Activated CD4-positive, CD25-positive, alpha-beta regulatory T cell treated with anti-CD3 and anti-CD28 coated beads, Interleukin-2, amount 50 U/mL, for 16 hours (primary cell): ENCODE measurements at places on chromosomes 2 and 18.

- no peak for DNase-seq
These were observed 33.1 kb downstream of the METTL4 start for GRCh38 chr18:2538236-2538635.

GRCh38 chr2:28567061-28567471, 71.2 kb downstream of the PLB1 start:
- no peak for DNase-seq

DNA sequence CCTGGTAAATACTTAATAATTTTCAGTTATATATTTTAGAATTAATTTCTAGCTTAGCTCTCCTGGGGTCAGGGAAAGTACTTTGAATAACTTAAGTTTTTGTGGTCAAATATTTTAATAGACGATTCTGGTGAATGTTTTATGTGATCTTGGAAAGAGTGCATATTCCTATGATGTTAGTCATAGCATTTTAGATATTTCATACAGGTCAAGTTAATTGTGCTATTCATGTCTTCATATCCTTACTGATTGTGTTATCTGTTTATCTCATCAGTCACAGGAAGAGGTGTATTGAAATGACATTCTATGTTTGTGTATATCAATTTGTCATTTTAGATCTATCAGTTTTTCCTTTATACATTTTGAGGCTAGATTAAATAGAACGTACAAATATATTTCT, 576.2 kb downstream of the CPS1 start:
- no peak for DNase-seq

- no peak for DNase-seq
These were observed 70.5 kb downstream of the ZNF236 start for GRCh38 chr18:76892832-76893231.

GRCh38 chr2:62467475-62468321, 38.3 kb downstream of the TMEM17 start:
- DNase-seq, result no peak

DNA sequence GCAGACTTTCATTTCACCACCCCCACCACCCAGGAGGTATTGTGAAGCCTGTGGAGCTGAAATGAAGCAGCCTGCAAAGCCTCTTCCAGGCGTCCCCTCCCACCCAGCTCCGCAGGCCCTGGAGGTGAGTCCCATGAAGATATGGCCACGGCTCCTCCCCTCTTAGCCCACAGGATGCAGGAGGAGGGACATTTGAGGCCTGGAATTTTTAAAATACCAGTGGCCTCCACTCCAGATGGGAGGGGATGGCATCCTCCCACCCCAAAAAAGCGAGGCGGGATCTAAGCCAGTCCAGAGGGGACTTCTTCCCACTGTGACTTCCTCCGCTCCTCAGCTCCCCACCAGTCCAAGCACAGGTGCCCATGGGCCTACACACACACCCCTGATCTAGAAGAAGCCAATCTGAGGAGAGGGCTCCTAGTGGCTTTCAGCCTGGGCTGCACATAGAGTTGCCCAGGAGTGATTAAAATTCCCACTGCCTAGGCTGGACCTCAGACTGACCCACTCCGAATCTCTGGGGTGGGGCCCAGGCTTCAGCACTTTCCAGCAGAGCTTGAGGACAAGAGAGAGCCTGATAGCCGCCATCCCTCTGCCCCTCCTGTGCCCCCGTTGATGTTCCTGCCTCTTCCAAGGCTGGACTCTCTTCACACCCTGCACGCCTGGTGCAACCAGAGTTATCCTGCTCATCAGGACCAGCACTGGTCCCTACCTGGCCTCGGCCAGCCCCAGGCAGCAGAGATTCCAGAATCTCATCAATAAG, 206.9 kb downstream of the TNS1 start:
- DNase-seq, result no peak

GRCh38 chr2:10327896-10328669, 25.4 kb downstream of the HPCAL1 start:
- DNase-seq, result no peak

DNA sequence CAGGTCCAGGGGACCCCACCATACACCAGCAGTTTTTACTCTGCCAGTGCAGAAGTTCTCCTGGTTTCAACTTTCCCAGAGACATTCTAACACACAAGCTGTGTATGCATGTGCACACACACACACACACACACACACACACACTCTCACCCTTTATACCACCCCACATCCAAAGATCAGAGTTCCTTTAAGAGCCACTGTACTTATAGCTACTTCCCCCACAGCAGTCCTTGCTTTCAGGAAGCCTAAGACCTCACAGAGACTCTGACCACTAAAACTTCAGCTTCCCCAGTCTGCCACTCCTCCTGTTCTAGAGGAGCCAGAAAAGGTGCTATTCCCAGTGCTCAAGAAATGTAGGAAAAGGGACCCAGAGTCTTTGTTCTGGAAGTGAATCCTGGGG, 107.8 kb downstream of the ZNF521 start:
- no peak for DNase-seq

GRCh38 chr2:215536510-215536909, 100.6 kb upstream of the FN1 start:
- DNase-seq, result no peak

GRCh38 chr2:230772156-230772555, 59.5 kb downstream of the CAB39 start:
- no peak for DNase-seq

- DNase-seq, result no peak
These were observed 289.3 kb upstream of the HS6ST1 start for GRCh38 chr2:128607911-128608506.

DNA sequence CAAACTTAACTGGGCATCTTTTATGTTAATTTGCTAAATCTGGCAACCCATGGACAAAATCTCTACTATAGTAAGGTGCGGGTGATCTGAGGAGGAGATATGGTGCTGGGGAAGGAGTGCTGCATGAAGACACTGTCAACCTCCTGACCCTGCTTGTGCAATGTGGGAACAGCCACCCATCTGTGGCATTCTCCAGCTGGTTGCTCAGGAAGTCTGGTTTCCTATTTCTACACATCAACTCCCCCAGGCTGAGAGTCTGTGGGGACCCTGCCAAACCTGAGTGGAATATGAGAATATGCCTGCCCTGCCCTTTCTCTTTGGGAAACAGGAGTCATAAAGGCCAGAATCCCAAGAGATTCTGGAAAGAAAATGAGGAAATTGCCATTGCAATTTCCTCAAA, 60.1 kb upstream of the PAX3 start:
- no peak for DNase-seq

- no peak for DNase-seq
These were observed 15.5 kb upstream of the ABCB11 start for GRCh38 chr2:169046440-169047151.

DNA sequence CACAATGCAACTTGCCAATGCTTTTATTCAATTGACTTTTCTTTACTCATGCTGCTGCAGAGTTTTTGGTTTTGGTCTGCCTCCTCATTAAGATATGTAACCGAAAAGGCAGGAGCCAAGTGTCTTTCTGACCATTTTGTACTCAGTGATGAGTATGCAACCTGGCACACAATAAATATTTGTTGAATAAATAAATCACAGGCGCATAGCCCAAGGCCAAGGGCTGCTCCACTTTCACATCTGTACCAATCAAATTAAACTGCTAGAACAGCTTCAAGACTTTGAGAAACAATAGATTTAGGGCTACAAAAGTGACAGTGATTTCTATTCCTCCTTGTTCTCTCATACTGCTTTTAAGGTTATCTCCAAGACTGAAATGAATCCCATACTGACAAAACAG, 828.2 kb downstream of the RNF144A start:
- no peak for DNase-seq

DNA sequence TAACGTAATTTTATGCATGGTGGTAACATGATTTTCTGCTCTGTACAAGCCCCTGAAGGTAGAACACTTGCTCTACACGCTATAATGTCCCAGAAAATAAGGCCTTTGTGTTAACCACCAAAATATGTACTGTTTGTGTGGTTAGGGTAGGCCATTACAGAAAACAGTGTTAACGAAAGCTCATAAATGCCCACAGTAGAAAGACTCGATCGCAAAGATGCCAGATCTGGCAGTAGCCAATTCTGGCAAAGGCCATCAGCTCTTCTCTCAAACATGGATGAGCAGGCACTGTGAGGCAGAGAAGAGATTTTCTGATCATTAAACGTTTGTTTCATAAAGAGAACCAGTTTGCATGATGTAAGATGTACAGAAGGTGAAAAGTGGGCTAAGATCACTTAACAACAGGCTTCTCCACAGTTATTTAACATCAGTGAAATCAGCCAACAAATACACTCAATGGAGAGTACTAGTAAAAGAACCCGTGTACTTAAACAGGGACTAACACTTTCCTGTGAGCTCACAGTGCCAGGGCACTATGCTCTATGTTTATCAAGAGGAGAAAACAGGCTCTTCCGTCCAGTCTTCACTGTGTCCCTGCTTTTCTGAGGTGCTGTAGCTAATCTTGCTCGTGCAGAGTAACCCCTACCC, 80.3 kb downstream of the SPRED2 start:
- DNase-seq, result no peak

DNA sequence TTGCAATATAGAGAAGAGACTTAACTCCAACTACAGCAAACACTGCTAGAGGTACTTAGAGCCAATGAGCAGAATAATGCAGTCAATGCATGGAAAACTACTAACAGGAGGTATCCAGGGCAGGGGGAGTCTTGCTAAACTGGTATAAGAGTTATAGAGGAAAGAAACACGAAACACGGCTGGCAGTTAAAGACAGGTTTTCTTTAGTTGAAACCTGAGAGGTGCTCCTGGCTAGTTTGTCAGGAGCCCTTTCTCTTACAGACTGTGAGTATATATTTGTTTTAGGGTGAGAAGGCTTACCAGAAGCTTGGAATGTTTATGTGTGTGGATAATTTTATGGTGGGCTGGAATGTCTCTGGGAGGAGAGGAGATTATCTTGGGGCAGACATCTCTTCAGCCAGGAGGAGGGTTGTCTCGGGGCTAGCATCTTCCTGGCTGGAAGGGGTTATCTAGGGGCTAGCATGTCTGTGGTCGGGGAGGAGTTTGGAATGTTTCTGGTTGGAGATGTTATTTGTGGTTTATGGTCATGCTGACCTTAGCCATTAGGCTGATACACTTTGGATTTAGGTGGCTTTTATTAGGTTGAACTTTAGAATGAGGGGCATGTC, 1048.8 kb downstream of the DPP10 start:
- no peak for DNase-seq
